CD4-positive, alpha-beta T cell treated with Interleukin-6 at 100 ng/mL for 8 hours (primary cell): ENCODE measurements at places on chromosomes 4 and X.
A peak's percentile ranks its signal among the peaks of the same experiment; 100 is the strongest.

- no peak for DNase-seq
Observed at GRCh38 chr4:3805026-3805425, 38.8 kb downstream of the ADRA2C start.

DNA sequence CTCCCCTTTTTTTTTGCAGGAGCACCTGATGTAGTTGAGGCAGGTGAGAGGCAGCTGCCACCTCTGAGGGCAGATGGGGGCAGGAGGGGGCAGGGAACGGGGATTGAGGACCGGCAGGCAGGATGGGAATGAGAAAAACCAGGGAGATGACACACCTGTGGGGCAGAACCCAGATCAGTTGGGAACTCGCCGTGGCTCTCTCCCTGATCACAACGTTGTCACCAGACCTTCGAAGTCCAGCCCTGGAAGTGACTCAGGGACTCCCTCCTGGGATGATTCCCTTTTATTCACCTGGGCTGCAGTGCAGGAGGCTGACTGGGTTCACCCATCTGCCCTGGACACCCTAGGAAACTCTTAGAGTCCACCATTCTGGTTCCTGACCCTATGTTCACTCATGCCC lies 127.2 kb downstream of the MXRA5 start:
- no peak for DNase-seq

GRCh38 chr4:87559090-87559837 lies 30.1 kb upstream of the SPARCL1 start:
- peak; percentile 44 for DNase-seq

DNA sequence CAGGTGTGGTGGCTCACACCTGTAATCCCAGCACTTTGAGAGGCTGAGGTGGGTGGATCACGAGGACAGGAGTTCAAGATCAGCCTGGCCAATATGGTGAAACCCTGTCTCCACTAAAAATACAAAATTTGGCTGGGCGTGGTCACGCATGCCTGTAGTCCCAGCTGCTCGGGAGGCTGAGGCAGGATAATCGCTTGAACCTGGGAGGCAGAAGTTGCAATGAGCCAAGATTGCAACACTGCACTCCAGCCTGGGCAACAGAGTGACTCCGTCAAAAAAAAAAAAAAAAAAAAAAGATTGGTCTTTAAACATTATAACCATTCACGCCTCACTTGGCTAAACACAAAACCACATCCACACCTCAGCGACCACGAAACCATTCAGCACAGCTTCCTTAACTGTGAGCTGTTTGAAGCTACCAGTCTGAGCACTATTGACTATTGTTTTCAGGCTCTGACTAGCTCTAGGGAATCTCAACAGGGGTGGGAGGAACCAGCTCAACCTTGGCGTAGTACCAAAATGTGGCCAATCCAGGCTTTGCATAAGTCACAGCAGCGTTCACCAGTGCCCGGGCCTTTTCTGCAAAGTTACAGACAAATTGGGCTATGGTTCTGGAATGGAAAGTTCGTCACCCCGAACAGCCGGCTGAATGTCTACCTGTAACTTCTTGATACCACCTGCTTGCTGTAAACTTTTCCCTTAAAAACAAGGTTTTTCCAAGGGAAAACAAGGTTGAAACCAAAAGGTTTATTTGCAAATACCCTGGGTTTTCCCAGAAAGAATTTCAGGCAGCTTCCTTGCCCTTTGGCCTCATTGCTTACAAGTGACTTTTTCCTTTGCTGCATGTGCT lies 73.6 kb upstream of the DHX15 start:
- DNase-seq: no peak

DNA sequence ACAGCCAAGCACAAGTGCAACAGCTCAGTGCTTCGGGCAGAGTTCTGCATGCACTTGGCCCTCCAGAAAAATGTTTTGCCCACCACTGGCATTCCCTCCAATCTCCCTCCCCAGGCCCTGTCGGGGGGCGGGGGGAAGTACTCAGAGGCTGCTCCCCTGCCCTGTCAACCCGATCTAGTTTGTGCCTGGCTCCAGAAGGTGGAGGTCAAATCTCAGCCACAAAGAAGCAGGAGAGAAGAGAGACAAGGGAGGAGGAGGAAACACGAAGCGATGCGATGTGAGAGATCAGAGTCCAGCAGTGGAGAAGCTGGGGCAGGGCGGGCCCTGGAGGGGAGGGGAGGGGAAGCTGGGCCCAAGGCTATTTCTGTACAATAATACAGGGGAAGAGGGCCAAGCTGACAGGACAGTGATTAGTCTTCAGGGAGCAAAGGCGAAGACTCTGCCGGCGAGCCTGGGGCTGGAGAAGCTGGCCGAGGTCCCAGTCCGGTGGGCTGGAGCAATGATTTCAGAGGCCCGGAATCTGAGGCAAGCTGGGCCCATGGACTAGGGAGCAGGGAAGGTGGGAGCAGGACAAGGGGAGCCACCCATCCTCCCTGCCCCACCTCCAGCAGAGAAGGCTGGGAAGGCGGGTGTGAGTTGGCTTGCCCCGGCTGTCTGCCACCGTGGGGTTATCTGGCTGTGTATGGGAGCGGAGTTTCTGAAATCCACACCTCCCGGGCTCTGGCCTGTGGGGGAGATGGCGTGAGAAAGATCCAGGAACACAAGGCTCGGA lies 167.1 kb downstream of the EFNB1 start:
- DNase-seq: no peak

DNA sequence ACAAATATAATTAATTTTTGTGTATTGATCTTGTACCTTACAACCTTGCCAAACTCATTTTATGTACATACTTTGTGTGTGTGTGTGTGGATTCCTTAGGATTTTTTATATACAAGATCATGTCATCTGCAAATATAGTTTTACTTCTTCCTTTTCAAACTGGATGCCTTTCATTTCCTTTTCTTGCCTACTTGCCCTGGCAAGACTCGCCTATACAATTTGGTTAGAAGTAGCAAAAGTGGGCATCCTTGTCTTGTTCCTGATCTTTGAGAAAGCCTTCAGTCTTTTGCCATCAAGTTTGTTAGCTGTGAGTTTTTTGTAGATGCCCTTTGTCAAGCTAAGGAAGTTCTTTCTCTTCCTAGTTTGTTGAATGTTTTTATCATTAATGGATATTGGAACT lies 30.5 kb downstream of the RUFY3 start:
- DNase-seq: no peak
